Colonic mucosa (tissue), 4 donors: ENCODE measurements at places on chromosomes 11 and 22. TPM values are rescaled to one million over a fixed set of nuclear protein-coding genes. Genes with fewer than 3 reads are reported as not detected.
A peak's percentile ranks its signal among the peaks of the same experiment; 100 is the strongest.

Gene LRRC74B
- not detected for total RNA-seq

Gene FOLR3
- not detected for total RNA-seq

DNA sequence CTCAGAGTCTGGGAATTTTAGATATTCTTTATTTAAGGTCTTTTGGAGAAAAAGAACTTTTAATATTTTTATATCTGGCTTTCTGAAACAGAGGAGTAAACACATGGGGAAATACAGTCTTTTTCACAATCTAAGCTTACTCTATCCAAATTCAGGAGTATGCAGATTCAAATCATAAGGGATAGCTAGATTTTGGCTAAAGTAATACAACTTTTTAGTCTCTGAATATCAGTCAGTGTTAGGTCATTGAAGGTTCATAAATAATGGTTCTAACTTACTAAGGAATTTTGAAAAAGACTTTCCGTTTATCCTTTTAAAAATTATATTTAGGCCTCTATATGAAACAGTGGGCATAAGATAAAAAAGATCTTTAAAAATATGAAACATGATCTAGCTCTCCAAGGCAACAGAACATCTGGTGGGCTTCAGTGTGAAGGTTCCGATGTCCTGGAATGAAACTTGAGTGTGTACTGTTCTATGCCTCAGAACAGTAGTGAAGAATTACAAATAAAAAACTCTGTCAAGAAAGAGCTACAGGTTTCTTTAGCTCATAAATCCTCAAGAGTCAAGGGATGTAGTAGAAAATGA, 165.2 kb upstream of the PDGFD start:
- H3K27ac ChIP-seq: no peak overlapping the region
- H3K4me1 ChIP-seq: no peaks in the 10 kb centered on the region
- DNase-seq: no peak

DNA sequence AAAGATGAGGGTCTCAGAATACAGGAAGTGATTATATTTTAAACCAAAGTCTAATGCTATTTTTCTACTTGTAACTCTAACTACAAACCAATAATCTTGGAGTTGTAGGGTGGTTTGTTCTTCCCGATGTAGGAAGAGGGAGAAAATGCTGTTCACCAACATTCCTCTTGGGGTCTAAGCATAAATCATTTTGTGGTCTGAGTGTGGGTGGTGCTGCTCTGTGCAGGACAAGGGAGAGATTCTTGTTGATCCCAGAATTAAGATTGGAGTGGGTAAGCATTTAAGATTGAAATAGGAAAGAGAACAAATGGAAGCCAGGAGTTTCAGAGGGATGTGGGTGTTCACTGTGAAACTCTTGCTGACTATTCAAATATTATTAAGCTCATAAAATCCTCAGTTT, 38.6 kb upstream of the MMP13 start:
- no peaks in the 10 kb centered on the region for H3K4me1 ChIP-seq
- no peaks in the 10 kb centered on the region for H3K36me3 ChIP-seq
- H3K4me3 ChIP-seq: no peak overlapping the region
- no peaks in the 10 kb centered on the region for H3K27me3 ChIP-seq
- H3K27ac ChIP-seq: no peak overlapping the region
- no peak for DNase-seq

Gene IMMP1L
- 29.1 TPM for total RNA-seq

DNA sequence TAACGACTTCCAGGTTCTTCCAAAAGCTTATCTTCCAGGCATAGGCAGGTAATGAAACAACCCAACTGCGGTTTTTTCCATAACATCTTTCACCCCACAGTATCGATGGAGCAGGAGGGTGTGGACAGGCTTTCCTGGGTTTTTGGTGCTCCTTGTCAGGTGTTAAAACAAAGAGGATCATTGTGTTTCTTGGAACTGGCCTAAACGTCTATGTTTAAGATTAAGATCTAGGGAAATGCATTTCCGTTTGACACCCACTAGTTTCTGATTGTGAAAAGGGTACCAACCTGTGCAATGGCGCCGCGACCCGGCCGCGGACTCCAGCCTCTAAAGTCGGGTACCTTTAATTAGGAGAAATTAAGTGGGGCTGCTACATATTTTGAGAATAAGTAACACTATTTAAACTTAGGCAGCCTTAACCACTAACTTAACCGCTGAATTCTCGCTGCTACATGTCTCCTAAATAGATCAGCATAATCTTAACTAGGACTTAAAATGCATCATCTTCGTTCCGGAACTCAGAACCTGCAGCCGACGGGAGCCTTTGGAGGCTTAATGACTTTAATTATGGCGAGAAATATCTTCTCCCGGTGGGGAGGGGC, 31.5 kb downstream of the C22orf31 start:
- DNase-seq: peak; percentile 52
- H3K27me3 ChIP-seq: no peaks in the 10 kb centered on the region
- H3K4me3 ChIP-seq: peak overlapping the region; percentile 31
- peaks cover 5% of the 10 kb centered on the region for H3K4me1 ChIP-seq
- H3K36me3 ChIP-seq: no peaks in the 10 kb centered on the region

Gene CASP1
- 73.7 TPM for total RNA-seq

- no peak for DNase-seq
- H3K36me3 ChIP-seq: no peaks in the 10 kb centered on the region
- no peaks in the 10 kb centered on the region for H3K4me1 ChIP-seq
- no peaks in the 10 kb centered on the region for H3K27me3 ChIP-seq
- no peak overlapping the region for H3K27ac ChIP-seq
Observed at GRCh38 chr11:104098132-104098531, 61.7 kb downstream of the DDI1 start.

GRCh38 chr11:35237860-35238715, 99.1 kb downstream of the CD44 start:
- H3K27ac ChIP-seq: no peak overlapping the region
- no peaks in the 10 kb centered on the region for H3K4me1 ChIP-seq
- no peaks in the 10 kb centered on the region for H3K27me3 ChIP-seq
- DNase-seq: peak; percentile 61
- H3K36me3 ChIP-seq: no peaks in the 10 kb centered on the region
- no peak overlapping the region for H3K4me3 ChIP-seq

DNA sequence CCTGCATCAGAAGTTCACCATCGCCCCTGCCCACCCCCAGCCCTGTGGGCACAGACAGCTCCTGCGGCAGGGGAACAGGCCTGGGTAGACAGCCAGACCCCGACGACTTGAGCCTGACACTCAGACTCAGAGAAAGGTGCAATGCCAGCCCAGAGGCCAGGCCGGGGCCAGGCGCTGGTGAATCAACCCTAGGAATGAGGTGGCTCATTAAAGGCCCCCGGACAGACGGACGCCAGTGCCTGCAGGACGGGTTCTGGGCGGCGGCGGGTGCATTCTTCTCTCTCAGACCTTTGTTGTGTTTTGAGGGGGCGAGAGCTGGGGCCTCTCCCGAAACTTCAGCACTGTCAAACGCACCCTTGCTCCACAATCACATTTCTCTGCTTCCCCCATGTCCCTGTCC, 5.6 kb downstream of the OVOL1 start:
- no peak overlapping the region for H3K4me3 ChIP-seq
- peak; percentile 33 for DNase-seq
- peaks cover 32% of the 10 kb centered on the region for H3K4me1 ChIP-seq
- peaks cover 6% of the 10 kb centered on the region for H3K27me3 ChIP-seq
- H3K27ac ChIP-seq: peak overlapping the region; percentile 87

- peaks cover 37% of the 10 kb centered on the region for H3K4me1 ChIP-seq
- no peak overlapping the region for H3K4me3 ChIP-seq
- H3K27ac ChIP-seq: peak overlapping the region; percentile 50
- H3K27me3 ChIP-seq: no peaks in the 10 kb centered on the region
- DNase-seq: no peak
Observed at GRCh38 chr11:77081976-77082836, 15.4 kb downstream of the CAPN5 start.

Gene TMEM25
- 3.8 TPM for total RNA-seq

DNA sequence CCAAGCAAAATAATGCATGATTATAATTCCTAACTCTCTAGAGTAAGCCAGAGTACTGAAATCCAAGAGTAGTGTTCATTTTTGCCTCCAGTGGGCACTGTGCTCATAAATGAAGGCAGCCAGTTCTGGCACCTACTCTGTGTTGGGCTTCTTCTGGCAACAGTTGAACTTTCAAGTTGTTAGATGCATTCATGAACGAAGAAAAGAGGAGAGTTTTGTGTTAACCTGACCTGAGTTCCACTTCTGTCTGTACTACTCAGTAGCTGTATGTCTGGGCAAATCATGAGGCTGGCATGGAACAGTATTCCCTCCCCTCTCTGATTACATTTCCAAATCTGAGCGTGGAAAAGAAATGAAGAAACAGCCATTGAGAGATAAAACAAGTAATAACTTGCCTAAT, 20.3 kb upstream of the TENM4 start:
- H3K27ac ChIP-seq: no peak overlapping the region
- H3K4me1 ChIP-seq: no peaks in the 10 kb centered on the region
- H3K27me3 ChIP-seq: no peaks in the 10 kb centered on the region
- no peaks in the 10 kb centered on the region for H3K36me3 ChIP-seq
- DNase-seq: no peak
- no peak overlapping the region for H3K4me3 ChIP-seq

Gene GRM5
- total RNA-seq: not detected

DNA sequence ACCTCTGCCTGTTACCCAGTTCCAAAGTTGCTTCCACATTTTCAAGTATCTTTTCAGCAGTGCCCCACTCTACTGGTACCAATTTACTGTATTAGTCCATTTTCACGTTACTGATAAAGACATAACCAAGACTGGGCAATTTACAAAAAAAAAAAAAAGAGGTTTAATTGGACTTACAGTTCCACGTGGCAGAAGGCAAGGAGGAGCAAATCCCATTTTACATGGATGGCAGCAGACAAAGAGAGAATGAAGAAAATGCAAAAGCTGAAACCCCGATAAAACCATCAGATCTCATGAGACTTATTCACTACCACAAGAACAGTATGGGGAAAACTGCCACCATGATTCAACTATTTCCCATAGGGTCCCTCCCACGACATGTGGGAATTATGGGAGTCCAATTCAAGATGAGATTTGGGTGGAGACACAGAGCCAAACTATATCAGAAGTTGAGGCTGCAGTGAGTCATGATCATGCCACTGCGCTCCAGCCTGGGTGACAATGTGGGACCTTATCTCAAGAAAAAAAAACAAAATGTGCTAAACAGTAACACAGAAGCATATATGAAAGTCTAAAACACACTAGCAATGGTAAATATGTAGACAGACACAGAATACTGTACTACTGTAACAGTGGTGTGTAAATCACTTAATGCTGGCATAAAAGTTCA, 190.3 kb upstream of the ZC3H12C start:
- no peaks in the 10 kb centered on the region for H3K4me1 ChIP-seq
- DNase-seq: no peak
- no peaks in the 10 kb centered on the region for H3K36me3 ChIP-seq
- H3K4me3 ChIP-seq: no peak overlapping the region
- no peaks in the 10 kb centered on the region for H3K27me3 ChIP-seq
- H3K27ac ChIP-seq: no peak overlapping the region

Gene KRTAP5-11
- total RNA-seq: not detected

DNA sequence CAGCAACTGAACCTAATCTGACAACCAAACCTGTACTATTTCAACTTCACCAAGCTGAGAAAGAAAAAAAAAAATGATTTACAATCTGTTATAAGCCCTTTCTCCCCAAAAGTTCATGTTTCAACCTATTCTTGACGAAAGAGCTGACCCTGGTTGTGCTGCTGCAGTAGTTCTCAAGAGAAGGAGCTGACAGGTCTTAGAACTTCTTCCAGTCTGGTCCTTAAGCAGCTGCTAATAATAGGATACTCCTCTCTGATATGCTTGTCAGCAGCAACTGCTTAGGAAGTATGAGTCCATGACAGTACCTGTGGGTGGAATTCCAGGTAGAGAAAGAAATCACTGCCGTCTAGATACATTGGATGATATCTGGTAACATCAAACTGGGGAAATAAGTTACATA, 735.1 kb upstream of the CCDC90B start:
- no peaks in the 10 kb centered on the region for H3K4me1 ChIP-seq
- H3K36me3 ChIP-seq: no peaks in the 10 kb centered on the region
- DNase-seq: no peak
- H3K27me3 ChIP-seq: no peaks in the 10 kb centered on the region
- H3K4me3 ChIP-seq: no peak overlapping the region

Gene OR52A1
- not detected for total RNA-seq

Gene TRIOBP
- total RNA-seq: 75.7 TPM

Gene MS4A14
- 0.17 TPM for total RNA-seq

Gene RAG2
- total RNA-seq: not detected

GRCh38 chr22:46589141-46589748, 30.9 kb upstream of the GRAMD4 start:
- no peaks in the 10 kb centered on the region for H3K27me3 ChIP-seq
- H3K4me1 ChIP-seq: peaks cover 20% of the 10 kb centered on the region
- no peak for DNase-seq
- no peak overlapping the region for H3K27ac ChIP-seq
- no peak overlapping the region for H3K4me3 ChIP-seq
- H3K36me3 ChIP-seq: no peaks in the 10 kb centered on the region

DNA sequence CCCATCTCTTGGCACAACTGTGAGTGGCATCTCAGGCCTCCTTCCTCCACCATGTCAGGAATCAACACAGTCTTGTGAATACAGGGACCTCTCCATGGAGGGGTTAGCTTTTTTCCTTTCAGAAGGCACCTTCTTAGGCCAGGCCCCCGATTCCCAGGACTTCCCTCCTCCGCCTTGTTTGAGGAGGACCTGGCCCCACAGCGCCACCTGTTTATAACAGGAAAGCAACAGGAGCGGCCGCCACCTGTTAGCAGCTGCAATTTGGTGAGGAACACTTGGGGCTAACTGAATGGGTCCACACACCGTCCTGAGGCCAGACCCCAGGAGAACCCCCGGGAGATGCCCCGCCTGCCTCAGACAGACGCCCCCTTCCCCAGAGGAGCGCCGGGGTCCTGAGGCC, 3.8 kb upstream of the PKP3 start:
- no peaks in the 10 kb centered on the region for H3K4me1 ChIP-seq
- H3K36me3 ChIP-seq: no peaks in the 10 kb centered on the region
- H3K27me3 ChIP-seq: no peaks in the 10 kb centered on the region
- DNase-seq: peak; percentile 46

DNA sequence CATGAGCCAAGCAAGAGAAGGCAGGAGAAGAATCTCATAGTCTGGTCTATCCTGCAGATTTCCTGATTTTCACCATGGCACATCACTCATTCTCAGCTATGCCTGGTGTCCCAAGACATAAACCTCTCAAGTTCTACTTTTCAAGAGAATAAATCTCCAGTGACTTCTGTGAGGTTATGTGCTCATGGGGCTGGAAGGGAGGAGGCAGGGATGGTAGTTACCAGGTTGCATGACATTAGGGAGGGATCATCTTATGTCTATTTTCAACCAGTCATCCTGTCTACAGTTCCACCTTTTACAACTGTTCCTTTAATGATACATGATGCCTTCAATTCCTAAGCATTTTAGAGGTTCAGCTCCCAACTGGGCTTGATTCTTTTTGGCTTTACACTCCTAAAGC, 297.7 kb downstream of the SOX6 start:
- H3K27me3 ChIP-seq: no peaks in the 10 kb centered on the region
- H3K4me3 ChIP-seq: no peak overlapping the region
- no peak overlapping the region for H3K27ac ChIP-seq
- no peak for DNase-seq
